Cortex of kidney (tissue), 1 donor: ENCODE measurements at places on chromosomes 7 and 10.

DNA sequence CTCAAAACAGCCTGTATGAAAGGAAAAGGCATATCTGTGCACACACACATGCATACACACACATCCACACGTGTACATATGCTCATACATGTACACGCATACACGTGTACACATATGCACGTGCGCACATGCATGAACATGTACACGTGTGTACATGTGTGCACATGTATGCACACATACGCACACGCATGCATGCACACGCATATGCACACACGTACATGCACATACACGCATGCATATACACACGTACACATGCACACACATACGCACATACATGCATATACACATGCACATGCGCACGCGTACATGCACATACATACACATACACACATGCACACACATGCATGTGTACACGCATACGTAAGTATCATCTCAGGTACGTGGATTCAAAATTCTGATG, 19.4 kb downstream of the DIP2C start:
- no peak for DNase-seq

DNA sequence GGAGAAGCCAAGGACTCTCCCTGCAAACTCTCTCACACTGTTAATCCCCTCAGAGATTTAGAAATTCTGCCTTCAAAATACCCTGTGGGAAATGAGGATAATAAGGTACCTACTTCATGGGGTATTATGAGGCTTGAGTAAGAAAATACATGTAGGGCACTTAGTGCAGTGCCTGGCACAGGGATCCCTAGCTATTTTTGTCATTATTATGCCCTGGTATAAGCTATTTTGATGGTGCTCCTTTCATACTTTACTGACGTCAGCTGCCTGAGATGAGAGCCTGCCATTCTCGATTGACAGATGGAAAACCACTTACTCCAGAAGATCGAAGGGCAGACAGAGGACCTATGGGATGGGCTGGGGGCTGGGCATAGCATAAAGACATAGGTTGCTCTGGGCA, 30.1 kb downstream of the MKX start:
- DNase-seq, result no peak

DNA sequence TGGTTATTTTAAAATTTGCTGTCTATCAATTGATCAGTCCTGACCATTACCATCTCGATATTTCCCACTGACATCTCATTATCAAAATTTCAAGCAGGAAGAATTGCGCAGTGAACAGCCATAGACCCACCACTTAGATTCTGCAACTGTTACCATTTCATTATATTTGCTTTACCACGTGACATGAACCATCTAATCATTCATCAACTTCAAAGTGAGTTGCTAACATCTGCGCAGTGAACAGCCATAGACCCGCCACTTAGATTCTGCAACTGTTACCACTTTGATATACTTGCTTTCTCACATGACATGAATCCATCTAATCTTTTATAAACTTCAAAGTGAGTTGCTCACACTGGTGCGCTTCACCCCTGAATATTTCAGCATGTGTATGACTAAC, 22.5 kb downstream of the FOXL3 start:
- no peak for DNase-seq

GRCh38 chr7:142602756-142603155, 146.5 kb upstream of the PRSS1 start:
- DNase-seq, result no peak

DNA sequence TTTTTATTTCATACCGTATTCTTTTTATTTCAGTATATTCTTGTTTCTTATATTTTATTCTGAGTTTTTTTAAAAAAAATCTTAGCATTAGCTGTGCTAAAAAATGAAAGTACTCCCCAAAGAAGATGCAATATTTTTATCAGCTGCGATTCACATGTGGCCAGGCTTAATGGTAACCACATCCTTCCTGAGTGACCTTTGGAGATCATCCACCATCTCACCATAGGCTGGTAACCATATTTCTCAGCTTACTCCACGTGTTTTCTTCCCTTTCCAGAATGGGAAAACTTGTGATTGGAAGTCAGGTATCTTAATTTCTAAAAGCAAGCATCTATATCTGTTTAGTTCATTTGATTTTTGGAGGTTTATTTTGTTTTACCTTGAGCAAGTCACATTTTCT, 18.8 kb upstream of the LIPM start:
- no peak for DNase-seq

- no peak for DNase-seq
These were observed 76.9 kb downstream of the CYP51A1 start for GRCh38 chr7:92057375-92057774.

DNA sequence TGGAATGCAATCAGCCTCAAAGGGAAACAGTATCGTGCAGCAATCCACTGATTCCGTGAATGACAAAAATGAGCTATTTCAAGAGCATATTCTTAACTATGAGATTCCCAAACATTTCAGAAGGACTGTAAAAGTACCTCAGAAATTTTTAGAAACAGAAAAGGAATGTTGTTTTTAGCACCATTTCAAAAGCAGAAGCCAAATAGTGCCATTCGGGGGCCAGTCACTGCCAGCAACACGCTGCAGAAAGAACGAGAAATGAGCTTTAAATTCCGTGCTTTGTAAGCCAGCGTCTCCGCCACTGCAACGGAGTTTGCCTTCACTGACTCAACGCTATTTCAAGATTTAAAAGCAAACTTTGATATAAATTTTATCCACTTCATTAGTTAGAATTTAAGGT, 6.3 kb downstream of the NUDT5 start:
- no peak for DNase-seq

- DNase-seq, result no peak
These were observed 55.7 kb downstream of the NEBL start for GRCh38 chr10:20841419-20841818.

DNA sequence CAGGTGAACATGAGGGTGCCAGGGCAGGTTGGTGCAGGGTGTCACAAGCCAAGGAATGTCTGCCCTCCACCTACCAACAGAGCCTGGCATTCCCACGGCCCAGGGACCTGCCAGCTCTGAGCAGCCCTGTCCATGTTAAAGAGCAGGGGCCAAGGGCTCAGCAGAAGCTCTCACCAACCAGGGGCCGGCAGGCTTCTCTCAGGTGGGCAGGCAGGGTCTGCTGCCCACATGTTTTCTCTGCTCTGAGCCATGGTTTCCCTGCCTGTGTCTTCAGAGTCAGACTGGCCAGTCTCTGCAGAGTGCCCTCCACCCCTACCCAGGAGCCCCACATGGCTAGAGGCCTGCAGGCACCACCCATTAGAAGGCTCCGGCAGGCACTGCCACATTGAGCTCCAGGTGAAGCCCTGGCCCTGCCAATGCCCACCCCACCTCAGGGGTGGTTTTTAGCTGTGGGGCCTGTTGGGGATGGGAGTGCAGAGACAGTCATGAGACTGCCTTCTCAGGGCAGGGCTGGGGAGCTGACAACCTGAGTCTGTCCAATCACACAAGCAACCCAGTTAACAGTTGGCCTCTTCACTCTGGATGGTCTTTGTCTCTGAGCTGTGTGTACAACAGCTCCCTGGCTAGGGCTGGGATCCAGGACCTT, 135.9 kb downstream of the ARHGAP22 start:
- no peak for DNase-seq
